ENCODE measurements at places on chromosomes 1 and 21.

DNA sequence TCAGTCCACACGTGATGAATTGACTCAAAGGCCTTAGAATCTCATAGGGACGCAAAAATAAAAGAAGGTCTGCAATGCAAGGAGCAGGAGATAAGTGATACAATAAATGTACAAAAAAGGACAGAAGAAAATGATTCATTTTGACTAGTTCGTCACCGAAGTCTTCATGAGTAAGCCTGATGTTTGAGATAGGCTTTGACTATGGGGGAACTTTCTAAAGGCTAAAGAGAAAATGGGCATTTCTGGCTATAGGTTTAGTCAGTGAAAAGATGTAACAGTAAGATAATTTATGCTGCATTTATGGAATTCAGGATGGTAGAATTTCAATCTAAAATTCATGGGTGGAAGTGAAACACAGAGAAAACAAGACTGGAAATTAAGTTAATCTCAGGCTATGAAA is 163.0 kb downstream of the ADGRL4 start:
- no peak for DNase-seq

GRCh38 chr1:233113009-233113879 is 162.8 kb downstream of the NTPCR start:
- no peak for DNase-seq

GRCh38 chr1:80534606-80535360 is 1266.0 kb upstream of the ADGRL2 start:
- DNase-seq = no peak

- DNase-seq = no peak
These were observed 100.2 kb downstream of the DPYD start for GRCh38 chr1:97820470-97821188.

- DNase-seq = no peak
These were observed 2.0 kb downstream of the MEF2D start for GRCh38 chr1:156498432-156499193.

- DNase-seq = no peak
These were observed 546.8 kb downstream of the RWDD3 start for GRCh38 chr1:95780836-95781235.

- DNase-seq = no peak
These were observed 138.3 kb upstream of the KAZN start for GRCh38 chr1:14460173-14460572.

DNA sequence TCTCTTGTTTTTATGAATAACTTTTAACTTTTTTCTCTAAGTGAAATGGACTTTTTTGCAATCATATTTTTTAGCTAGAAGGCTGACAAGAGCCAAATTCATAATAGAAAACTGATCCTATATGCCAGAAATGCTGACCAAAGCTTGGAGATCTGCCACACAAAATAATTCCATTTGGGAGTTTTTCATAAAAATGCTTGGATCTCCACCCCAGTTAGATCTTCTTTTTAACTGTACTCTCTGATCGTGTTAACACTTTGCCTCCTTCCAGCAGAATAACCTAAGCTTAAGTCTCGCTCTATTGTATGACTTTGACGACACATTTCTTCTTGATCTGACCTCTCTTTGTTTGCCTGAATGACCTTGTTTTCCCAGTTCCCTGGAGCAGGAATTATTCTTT is 16.8 kb downstream of the FLG2 start:
- no peak for DNase-seq

DNA sequence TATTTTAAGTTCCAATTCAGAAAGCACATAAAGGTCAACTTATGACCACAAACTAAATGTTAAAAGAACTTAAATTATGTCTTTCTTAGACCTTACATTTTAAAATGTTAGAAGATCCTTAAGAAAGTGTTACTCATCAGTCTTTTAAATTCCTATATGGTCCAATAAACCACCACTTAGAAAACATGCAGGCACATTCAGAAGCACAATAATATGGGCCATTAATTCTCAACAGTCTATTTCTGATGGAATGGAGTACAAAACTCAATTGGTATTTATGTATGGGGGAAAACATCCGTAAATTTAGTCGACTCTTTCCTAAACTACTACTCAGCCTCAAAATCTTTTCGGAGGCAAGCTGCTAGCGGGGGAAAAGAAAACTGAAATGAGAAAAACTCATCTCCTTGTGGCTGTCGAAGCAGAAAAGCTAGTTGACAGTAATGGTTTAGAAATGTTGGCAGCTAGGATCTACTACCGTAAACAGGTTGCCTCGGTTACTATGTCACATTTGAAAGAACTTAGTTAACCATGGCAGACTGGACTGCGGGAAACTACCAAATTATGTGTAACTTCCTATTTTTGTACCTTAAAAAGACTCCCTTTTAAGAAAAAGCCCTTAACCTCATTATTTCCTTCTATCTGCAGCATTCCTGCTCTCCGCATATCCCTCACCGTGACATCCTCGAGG is 1.0 kb downstream of the TRMT1L start:
- DNase-seq = no peak

GRCh38 chr1:31712630-31713029 is 8.8 kb upstream of the COL16A1 start:
- DNase-seq = no peak

DNA sequence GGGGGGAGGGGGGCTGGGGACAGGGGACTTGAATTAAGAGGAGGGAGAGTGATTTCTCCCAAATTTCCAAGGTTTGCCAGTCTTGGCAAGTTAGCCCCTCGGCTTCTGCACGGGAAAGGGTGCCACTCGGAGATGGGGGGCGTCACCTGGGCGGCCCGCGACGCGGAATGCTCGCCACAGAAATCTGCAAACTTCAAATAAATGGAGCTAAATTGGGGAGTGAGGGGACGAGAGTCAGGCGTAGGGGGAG is 885 bp upstream of the SSBP3 start:
- DNase-seq = no peak

- no peak for DNase-seq
These were observed 345.3 kb downstream of the MATN1 start for GRCh38 chr1:30378003-30378596.

GRCh38 chr21:46229133-46229922 is 754 bp upstream of the LSS start:
- no peak for DNase-seq

- no peak for DNase-seq
These were observed 59.3 kb downstream of the PLPP3 start for GRCh38 chr1:56520016-56520601.

DNA sequence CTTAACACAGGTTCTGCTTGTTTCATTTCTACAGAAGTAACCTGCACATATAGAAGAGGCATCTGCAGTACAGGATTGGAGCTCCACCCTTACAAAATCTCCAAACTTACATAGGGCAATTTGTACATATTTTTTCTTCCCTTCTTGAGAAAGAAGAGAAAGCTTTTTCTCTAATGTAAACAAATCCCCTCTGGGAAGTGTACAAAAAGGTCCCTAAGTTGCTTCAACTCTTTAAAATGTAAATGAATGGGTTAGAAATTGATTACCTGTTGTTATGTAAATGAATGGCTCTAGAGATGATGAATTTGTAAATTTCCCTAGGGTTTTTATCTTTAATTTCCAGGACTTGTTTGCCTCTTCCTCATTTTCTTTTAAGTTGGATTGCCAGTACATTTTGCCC is 1183.7 kb downstream of the MRPL39 start:
- no peak for DNase-seq

- no peak for DNase-seq
These were observed 527.1 kb downstream of the MRPL39 start for GRCh38 chr21:25080141-25080540.

- no peak for DNase-seq
These were observed 69.3 kb downstream of the MAN1A2 start for GRCh38 chr1:117436513-117436912.

DNA sequence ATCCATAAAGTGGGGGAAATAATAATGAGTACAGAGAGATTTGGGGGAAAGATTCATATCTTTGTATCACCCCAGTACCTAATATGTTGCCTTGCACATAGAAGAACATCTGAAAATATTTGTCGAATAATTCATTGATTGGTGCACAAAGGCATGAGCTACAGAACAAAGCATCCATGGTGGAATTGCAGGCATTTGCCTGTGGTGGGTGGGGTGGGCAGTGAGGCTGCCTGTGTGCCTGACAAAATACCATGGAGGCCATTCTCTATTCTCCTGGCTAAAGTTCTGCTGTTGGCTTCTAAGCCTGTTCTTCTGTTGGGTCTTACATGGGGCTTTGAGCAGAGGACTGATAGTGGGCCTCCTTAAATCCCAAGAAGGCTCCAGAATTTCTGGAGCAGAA is 10.0 kb upstream of the KCNA10 start:
- DNase-seq = no peak

DNA sequence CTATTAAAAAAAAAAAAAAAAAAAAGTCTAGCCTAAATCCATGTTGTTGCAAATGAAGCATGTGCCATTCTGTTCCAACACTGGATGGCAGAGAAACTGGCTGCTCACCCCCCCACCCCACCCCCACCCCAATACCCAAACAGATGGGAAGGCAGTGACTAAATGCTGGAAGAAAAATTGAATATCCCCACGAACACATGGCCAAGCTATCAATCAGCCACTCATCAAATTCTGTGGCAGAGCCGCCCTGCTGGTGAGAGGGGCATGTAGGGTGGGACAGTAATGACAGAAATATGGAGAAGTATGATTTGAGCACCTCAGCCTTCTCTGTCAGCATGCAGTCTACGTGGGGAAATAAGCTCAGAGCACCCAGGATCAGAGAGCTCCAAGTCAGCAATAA is 34.1 kb downstream of the OPTC start:
- no peak for DNase-seq

DNA sequence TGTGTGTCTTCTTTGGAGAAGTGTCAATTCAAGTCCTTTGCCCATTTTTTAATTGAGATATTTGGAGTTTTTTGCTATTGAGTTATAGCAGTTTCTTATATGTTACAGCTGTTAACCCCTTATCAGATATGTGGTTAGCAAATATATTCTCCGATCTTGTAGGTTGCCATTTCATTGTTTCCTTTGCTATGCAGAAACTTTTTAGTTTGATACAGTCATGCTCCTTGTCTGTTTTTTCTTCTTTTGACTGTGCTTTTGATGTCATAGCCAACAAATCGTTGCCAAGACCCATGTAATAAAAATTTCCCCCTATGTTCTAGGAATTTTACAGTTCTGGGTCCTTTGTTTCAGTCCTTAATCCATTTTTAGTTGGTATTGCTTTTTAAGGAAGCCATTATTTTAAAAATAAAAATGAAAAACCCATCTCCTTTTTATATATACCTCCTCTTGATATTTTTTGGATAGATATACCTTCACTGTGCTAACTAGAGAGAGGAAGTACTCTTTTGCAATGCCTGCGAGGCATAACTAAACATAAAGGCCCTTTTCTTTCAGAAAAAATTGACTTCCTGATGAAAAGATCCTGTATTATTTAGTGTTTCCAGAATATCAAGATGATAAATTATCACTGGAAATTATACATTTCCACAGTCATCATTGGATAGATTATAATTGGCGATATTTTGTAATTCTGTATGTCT is 127.8 kb downstream of the HS2ST1 start:
- no peak for DNase-seq

GRCh38 chr21:36704281-36704957 is 5.5 kb downstream of the SIM2 start:
- no peak for DNase-seq

DNA sequence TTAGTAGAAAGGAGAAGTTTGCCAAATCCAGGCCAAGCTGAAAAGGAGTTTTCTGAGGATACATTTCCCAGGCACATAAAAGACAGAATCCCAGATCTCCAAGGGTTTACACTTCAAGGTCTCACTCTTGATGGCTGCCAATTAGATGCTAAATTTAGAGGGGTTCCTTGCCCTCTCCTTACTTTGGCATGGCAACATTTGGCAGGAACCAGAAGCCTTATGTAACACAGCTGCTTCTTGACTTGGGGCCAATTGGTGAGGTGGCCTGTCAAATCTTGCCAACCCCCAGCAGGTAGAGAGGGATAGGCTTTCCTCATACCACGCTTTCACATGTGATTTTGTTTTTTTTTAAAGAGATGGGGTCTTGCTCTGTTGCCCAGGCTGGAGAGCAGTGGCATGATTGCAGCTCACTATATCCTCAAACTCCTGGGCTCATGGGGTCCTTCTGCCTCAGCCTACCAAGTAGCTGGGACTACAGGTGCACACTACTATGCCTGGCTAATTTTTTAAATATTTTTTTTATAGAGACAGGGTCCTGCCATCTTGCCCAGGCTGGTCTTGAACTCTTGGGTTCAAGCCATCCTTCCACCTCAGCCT is 25.2 kb upstream of the NKAIN1 start:
- no peak for DNase-seq

DNA sequence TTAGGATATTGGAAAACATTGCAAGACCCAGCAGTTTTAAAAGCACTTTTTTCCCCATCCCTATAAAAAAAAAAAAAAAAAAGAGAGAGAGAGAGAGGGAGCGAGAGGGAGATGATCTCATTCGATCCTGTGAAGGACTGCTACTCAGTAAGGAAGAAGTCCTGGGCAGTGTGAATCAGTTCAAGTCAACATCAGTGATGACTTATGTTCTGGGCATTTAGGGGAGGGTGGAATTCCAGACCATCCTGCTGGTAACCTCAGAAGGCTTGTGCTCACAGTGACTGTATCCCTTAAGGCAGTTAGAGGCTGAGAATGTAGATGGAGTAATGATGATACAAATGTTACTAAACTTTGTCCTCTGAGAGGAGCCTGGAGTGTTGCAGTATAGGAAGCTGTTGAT is 151.4 kb downstream of the TGFB2 start:
- DNase-seq = no peak

DNA sequence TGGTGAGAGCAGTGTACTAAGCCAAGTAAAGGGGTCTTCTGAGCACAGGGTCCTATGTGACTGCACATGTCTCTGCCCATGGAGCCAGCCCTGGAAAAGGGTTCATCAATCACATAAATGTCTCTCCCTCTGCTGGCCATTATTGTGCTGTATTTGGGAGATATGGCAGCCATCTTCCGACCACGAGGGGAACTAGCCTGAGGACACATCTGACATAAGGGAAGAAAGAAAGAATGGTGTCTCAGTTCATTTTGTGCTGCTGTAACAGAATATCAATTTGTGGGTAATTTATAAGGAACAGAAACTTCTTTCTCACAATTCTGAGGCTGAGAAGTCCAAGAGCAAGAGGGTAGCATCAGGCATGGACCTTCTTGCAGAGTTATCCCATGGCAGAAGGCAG is 55.1 kb upstream of the GJA5 start:
- no peak for DNase-seq

DNA sequence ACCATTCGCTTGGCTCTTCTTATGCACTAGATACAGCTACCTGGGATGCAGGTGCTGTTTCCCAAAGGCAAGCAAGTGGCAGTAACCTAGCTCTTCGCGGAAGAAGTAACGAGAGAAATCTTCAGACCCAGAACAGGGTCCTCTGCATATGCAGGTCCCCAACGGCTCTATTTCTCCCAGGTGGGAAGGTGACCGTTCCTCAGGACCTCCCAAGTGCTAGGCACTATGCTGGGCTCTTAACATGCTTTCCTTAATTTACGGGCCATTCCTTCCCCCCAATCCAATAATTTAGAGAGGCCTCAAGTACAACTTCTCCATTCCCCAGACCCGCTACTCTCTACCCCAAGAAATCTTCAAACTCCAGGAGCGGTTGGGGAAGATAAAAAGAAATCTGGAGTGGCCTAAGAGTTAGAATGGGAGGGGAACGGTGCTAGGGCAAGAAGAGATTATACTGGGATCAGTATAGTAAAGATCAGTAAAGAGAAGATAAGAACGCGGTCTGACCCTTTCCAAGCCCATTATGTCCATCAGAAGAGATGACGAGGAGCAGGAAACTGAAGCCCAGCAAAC is 410 bp downstream of the TXNDC12 start:
- no peak for DNase-seq

Measured in NCI-H1436 treated with DMSO at 0.1 percent for 48 hours (cell line).